Renal cortex interstitium (tissue), 15 donors: ENCODE measurements at places on chromosomes 11 and 22. TPM values are rescaled to one million over a fixed set of nuclear protein-coding genes. Genes with fewer than 3 reads are reported as not detected.

Gene SYT12
- 0.23 TPM for polyA plus RNA-seq

Gene MYBPC3
- 0.14 TPM for polyA plus RNA-seq

Gene OR51B5
- polyA plus RNA-seq: 0.56 TPM

Gene APOL1
- 7.2 TPM for polyA plus RNA-seq

Gene ASRGL1
- 63.0 TPM for polyA plus RNA-seq

Gene KRTAP5-3
- polyA plus RNA-seq: not detected

Gene CLMP
- polyA plus RNA-seq: 34.4 TPM

Gene CERK
- 47.2 TPM for polyA plus RNA-seq

Gene TUB
- polyA plus RNA-seq: 24.5 TPM

Gene FAT3
- polyA plus RNA-seq: 10.3 TPM

Gene INS
- not detected for polyA plus RNA-seq

Gene NAALAD2
- polyA plus RNA-seq: 16.8 TPM

Gene ROBO4
- polyA plus RNA-seq: 16.2 TPM

Gene PACS1
- polyA plus RNA-seq: 48.0 TPM

Gene APBB1
- polyA plus RNA-seq: 53.4 TPM
